Peyer's patch (tissue), 4 donors: ENCODE measurements at places on chromosomes 4 and X.

- DNase-seq: no peak
Observed at GRCh38 chr4:34486461-34487363, 1757.6 kb downstream of the ARAP2 start.

DNA sequence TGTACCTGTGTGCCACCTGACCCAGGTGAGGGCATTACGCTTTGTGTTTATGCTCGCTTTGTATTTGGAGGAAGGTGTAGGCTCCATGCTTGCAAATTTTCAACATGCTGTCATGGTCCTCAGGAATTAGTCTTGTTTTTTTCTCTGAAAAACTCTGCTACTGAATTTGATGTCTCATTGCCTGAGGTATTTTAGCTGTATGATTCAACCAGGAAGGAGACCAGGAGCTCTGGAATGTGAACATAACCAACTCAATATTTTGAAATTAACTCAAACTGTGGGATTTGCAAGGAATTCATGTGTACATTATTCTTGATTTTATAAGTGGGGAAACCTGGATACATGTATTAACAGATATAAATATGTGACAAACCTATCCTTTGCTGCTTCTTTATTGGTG, 134.1 kb downstream of the SLC4A4 start:
- DNase-seq: no peak

DNA sequence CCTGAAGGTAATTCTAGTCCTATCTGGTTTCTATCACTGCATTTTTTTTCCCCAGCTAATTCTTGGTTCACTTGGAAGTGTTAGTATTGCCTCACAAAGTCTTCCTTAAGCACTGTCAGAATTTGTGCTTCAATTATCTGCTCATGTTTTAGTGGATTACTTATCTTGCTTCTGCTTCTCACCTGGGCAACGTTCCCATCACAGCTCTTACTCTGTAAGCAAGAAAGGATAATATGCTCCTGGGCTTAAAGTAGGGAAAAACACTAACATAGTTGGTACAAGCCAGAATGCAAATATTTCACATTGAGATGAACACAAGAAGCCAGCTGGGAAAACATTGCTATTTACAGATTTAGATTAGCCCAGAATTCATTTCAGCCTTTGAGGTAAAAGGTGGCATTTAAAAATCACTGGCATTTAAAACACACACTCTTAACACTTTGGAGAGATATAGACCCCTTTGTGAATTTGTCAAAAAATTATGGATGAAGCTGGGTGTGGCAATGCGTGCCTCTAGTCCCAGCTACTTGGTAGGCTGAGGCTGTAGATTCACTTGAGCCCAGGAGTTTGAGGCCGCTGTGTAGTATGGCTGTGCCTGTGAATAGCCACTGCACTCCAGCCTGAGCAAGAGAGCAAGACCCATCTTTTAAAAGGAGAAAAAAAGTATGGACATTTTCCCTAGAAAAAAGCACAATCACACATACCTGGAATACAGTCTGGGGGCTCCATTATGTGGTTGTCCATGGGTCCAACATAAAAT, 6.6 kb upstream of the PTPN13 start:
- no peak for DNase-seq

- DNase-seq: no peak
Observed at GRCh38 chrX:105313596-105313995, 93.1 kb upstream of the TEX13A start.

DNA sequence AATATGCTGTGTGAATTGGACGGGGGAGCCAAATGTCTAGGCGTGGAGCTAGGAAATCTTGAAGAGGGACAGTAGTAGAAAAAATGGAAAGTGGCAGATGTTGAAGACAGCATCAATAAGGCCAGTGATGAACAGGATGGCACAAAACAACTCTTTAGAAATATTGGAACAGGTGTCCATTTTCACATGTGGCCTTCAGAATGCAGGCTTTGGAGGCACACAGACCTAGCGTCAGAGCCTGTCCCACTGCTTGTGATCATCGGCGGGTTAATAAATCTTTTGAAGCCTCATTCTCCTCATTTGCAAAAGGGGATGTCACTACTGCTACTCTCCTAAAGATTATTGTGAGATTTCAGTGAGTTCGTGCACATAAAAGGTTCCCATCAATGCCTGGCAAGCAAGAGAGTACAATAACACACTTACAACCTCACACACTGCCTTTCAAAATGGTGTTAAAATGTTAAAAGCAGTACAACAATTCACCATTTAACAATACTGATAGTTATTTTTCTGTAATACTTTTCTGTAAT, 2.4 kb downstream of the PDLIM3 start:
- DNase-seq: no peak

DNA sequence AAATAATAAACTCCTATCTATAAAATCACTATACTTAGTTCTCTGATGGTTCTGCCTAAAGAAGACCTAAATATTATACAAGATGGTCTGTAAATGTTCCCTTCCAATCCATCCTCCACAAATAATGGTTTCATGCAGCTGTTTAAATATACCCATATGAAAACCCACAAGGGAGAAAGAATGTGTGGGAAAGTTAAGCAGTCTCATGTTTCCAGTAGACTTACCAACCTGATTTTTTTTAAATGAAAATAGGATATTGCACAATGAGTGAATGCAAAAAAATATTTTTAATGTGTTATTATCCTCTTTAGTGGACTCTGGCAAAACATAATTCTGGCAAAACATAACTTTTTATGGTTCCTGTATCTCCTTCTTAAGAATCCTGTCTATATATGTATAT, 23.3 kb downstream of the CAMK2D start:
- DNase-seq: no peak

GRCh38 chr4:109007976-109008375, 245.1 kb upstream of the ETNPPL start:
- no peak for DNase-seq

GRCh38 chr4:11878241-11878640, 449.5 kb upstream of the HS3ST1 start:
- no peak for DNase-seq

DNA sequence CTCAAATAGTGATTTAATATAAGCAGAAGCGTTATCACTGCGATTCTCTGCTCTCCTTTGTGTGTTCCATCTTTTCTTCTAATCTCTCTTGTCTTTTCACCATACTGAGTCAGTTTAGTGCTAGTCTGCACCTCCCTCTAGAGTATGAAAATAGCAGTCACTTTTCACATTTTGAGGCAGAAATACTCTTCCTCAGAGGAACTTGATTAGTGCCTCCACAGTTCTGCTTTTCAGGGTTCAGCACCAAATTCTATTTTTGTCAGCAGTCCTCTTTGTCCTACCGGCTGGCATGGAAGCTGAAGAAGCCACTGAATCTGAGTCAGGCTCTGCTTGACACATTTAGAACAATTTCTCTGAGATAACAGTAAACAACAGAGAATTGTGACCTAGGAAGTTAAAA, 49.7 kb upstream of the ANKRD17 start:
- DNase-seq: no peak

GRCh38 chr4:168731706-168732414, 235.0 kb downstream of the PALLD start:
- DNase-seq: no peak

DNA sequence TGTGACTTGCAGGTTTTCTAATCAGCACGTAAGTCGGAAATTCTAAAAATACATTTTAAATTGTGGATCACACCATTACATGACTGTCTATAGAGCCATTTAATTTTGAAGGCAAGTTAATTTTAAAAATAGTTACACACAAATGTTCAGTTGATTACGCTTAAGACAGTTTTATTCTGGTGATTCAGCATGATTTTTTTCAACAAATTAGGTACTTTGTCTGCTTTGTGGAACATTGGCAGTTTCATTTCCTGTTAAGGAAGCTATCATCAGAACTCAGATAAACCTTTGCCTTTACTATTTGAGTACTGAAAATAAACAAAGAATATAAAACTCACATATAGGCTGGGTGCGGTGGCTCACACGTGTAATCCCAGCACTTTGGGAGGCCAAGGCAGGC, 19.5 kb downstream of the SAT1 start:
- DNase-seq: no peak

- no peak for DNase-seq
Observed at GRCh38 chr4:20916106-20916505, 215.8 kb downstream of the PACRGL start.

DNA sequence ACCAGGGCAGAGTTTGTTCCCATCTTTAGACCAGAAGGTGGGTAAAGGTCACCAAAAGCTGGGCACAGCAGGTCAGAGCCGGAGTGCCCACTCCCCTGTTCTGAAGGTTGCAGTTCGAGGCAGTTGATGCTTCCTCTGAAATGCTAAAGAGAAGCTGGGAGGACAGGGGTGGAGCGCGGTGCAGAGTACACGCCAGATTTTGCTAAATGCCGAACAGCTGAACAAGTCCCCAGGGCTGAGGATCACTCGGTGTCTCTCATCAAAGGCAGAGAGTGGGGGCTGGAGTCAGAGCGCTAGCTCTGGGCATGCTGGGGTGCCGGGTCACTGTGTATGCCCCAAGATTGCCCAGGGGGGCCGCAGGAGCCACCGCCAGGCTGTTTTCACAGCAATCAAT, 197.0 kb downstream of the BCOR start:
- no peak for DNase-seq
